ENCODE measurements at places on chromosomes 4 and X.

DNA sequence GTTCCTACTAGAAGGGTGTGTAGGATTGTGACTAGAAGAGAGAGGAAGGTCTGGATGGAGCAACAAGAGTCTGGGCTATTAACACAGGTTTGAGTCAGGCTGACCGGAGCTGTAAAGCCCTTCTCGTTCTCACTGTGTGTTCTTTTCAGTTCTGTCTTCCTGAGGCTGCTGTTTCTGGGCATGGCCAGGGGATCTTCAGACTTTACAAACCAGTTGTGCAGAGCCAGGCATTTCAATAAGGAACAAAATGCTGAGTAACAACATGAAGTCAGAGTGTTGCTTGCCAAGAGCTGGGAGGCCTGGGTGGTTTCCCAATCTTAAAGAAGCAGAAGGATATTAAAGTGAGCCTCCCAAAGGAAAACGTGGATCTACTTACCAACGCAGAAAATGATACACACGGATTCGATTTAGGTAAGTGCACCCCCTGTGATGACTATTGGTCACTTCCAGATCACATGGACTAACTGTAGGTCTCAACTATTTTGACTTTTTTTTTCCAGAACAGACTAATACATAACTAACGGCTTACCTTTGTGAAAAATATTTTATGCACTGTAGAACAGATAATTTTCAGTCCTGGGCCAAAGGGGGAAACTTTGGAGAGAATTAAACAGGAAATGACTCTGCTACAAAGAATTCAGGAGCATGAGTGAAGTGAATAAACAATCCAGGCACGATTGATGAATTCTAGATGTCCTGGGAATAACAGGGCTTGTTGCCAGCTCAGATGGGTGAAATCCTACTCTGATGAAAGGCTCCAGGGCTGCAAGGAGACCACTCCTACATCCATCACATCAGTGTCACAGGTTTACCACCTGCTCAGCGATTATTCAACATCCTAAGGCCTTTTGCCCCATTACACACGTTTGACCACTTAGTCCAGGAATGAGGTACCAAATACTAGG is 94.5 kb downstream of the ANXA3 start:
- DNase-seq = peak; percentile 91

DNA sequence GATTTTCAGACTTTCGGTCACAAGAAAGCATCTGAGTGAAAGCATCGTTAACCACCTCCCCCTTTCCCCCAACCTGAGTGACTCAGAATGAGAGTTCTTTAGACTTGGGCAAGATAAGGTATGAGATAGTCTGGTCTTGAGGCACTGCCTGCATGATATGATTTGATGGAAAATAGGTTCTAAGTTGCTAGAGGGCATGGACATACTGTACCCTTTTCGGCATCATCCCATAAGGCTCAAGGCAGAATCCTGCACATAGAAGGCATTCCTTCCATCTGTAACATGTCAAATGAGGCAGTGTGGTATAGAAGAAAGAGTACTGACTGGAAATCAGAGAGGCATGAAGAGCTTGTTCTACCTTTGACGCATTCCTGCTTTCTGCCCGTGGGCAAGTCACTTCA is 16.8 kb upstream of the AMOT start:
- no peak for DNase-seq

GRCh38 chr4:185894481-185894880 is 82.5 kb upstream of the SORBS2 start:
- DNase-seq = no peak

DNA sequence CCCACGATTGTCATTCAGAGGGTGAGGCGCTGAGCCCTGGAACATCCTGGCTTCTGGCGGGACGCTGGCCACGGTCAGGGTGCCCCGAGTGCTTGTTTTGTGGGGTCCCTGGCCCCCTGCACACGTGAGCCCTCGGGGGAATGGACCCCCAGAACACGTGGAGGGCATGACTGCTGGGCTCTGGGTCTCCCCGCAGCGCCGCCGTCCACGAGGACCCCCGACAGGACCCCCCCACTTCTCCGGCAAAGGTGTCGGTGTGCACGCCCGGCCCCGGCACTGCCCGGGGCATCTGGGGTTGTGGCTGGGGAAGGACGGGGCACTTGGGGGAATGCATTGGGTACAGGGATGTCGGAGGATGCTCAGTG is 13.9 kb upstream of the GTPBP6 start:
- no peak for DNase-seq

GRCh38 chr4:157706155-157706554 is 466.7 kb downstream of the GASK1B start:
- DNase-seq = no peak

GRCh38 chr4:15159477-15160019 is 157.3 kb downstream of the CPEB2 start:
- no peak for DNase-seq

DNA sequence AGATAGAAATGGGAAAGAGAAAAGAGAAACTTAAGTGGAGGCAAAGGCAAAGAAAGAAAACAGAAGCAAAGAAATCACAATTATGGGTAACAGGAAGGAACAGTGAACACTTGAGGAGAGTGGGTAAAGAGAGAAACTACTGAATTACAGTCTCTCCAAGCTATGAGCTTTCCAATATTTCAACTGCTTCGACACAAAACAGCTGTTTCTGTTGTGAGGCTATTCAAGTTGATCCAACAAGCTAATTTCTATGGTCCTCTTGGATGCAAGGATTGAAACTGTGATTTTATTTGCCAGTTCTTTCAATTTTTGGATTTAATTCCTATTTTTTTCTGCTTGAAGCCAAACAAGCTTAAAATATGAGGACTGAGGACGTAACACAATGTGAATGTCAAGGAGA is 80.5 kb upstream of the ADGRA3 start:
- peak; percentile 26 for DNase-seq

- DNase-seq = no peak
Measured at GRCh38 chrX:97897998-97898397, 1014.3 kb downstream of the RPA4 start.

DNA sequence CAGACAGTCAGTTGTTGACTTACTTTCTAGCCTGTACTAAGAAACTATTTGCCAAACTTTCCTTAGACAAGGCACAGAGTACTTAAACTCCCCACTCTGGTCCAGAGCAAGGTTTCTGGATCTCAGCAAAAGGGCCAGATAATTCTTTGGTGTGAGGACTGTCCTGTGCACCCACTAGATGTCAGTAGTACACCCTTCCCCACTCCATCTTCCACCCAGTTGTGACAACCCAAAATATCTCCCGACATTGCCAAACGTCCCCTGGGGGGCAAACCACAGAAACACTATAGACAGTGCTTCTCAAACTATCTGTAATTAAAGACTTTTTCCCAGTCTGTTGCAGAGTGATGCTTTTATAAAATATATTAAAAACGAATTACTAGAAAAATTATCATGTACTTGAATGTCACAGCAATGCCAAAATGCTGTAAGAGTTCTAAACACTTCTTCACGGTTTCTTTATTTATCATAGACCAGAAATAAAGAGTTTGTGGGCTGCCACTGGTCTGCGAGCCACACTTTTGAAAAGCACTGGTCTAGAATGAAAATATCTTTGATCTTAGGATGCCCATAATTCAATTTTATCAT is 203.5 kb downstream of the PRDM5 start:
- DNase-seq = no peak

DNA sequence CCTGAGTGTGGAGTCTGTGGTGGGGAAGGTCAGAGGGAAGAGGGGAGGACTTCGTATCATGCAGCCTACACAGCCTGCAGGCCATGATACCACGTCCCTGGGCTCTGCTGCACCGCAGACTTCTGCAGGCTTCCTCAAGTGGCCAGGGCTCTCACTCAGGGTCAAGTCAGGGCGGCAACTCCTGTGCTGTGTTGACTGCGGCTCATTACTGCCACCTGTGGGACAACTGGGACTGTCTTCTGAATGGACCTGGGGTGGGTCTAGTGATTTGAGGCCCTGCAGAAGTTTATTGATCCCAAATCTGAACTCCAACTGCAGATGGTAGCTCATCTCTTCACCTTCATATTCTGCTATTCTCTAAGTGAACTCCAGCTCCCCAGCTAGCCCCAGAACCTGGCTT is 167.1 kb downstream of the NSUN7 start:
- DNase-seq = no peak

GRCh38 chr4:158572608-158573007 is 50.9 kb downstream of the RXFP1 start:
- DNase-seq = no peak

DNA sequence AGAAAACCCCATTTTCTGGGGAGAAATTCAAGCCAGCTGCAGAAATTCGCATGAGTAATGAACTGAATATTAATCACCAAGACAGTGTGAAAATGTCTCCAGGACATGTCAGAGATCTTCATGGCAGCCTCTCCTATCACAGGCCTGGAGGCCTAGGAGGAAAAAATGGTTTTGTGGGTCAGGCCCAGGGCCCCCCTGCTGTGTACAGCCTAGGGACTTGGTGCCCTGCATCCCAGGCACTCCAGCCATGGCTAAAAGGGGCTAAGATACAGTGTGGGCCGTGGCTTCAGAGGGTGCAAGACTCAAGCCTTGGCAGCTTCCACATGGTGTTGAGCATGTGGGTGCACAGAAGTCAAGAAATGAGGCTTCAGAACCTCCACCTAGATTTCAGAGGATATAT is 185.9 kb upstream of the GATB start:
- DNase-seq = no peak

DNA sequence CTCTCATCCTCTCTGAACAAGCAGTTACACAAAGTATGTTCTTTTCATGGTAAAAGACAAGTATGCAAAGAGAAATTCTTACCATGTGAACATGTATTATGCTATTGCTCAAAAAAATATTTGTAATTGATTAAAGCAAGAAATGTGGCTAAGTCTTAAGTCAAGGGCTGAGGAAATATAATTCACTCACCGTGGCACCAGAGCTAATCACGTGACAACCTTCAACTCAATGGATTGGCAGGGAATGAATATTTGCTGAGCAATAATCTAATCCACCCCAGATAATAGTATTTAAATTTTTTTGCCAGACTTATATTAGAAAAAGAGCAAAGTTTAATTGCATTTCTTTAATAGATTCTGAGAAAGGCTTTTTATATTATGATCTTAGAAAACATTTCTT is 310.2 kb downstream of the HS3ST1 start:
- no peak for DNase-seq

- no peak for DNase-seq
Measured at GRCh38 chr4:155956461-155956860, 2.8 kb upstream of the CTSO start.

GRCh38 chrX:29841750-29842149 is 373.6 kb upstream of the MAGEB2 start:
- DNase-seq = no peak

DNA sequence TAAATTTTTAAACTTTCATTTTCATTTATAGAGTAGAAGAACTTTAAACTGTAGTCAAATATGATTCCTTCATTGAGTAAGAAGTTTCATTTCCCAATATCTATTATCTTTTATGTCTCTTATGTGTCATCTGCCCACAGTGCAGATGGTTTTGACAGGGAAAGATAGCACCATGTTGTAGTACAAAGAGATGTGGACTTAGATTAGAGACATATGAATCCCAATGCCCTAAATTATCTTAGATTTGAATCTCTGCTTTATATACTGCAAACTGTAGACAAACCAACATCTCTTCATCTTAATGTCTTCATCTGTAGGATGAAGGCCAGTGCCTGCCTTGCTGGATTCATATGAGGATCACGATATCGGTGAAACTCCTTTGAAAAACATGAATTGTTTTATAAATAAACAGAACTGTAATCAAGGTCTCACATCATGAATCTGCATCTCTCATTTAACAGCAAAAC is 217.5 kb downstream of the BANK1 start:
- DNase-seq = no peak

- DNase-seq = no peak
Measured at GRCh38 chrX:5431823-5432222, 796.8 kb downstream of the NLGN4X start.

DNA sequence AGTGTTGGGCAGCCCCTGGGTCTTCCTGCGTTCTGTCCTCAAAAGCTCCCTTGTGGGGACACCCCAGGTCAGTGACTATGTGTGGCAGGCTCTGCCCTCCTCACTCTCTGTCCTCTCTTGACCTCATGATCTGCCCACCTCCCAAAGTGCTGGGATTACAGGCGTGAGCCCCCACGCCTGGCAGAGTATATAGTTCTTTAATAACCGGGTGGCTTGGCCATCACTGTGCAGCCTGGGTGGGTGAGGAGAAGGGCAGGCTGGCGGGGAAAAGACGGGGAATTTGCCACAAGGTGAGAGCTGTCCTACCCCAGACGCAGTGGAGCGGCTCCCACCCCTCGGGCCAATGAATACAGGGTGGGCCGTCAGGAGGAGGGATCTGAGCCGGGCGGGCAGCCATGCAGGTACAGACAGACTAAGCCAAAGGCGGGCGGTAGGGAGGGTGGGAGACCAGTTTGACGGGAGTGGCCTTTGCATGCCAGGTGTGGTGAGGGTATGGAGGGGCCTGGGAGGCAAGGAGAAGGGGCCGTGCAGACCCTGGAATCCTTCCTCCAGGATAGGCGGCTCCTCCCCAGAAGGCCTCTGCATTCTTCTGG is 2.5 kb downstream of the SH3BP2 start:
- DNase-seq = no peak

- peak; percentile 53 for DNase-seq
Measured at GRCh38 chr4:185640811-185641675, 105.7 kb upstream of the PDLIM3 start.

GRCh38 chr4:101555341-101555880 is 208.1 kb upstream of the PPP3CA start:
- no peak for DNase-seq

DNA sequence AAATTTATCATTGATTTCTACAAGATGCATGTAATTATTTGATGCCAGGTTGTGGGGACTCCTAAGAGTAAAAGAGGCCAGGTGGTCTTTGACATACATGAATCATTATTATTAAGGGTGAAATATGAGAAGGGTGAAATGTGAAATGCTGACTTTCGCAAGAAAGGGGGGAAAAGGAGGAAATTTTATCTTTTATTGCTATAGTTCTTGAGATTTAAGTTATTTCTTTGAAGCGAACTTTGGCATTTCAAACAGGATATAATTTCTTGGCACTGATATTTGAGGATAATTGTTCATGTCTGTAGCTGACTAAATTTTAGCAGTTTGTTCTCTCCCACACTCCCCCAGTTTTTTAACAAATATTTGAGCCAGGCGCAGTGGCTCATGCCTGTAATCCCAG is 80.1 kb downstream of the TMEM131L start:
- DNase-seq = no peak

DNA sequence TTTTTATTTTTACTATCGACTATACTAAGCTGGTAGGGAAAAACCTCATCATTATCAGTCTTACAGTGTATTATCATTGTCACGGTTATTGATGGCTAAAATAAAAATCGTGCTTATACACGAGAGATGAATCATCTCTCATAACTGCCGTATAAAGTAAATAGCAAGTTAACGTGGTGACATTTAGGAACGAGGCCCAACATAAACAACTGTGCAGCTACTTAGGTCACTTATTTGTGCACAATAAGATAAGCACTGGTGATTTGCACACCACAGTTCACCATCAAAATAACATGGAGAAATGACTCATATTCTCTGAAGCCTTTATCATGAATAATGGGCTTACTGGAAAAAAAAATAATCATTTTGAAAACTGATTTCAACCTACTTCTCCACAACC is 482.0 kb upstream of the TENM3 start:
- DNase-seq = no peak

DNA sequence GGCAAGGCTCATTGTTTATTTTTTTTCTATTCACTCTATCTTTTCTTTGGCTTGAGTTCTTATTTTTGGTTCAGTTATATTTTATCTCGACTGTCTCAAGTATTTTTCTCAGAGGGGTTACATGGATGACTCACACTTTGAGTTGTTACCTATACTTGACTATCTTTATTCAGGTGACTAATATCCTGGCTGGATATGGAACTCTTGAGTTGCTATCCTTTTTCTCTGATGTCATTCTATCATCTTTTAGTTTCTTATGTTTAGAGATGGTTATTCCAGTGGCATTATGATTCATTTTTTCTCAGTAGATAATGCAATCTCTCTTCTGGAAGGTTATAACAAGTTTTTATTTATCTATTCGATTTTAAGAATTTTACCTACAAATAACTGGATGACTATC is 117.9 kb downstream of the COX18 start:
- no peak for DNase-seq

Data from muscle of arm (tissue), 14 donors.